Activated CD4-positive, alpha-beta memory T cell treated with anti-CD3 and anti-CD28 coated beads, Interleukin-2, amount 10 ng/mL, durations not matched to agents 7 days and 5 days (primary cell): ENCODE measurements at places on chromosomes 1 and 21. TPM values are rescaled to one million over a fixed set of nuclear protein-coding genes. Genes with fewer than 3 reads are reported as not detected.

Gene OR4F29
- not detected for total RNA-seq

Gene SH2D5
- 0.23 TPM for total RNA-seq

- DNase-seq, result no peak
- H3K4me3 ChIP-seq, result no peak overlapping the region
- no peaks in the 10 kb centered on the region for H3K4me1 ChIP-seq
- H3K36me3 ChIP-seq, result no peaks in the 10 kb centered on the region
- H3K27ac ChIP-seq, result no peak overlapping the region
Measured at GRCh38 chr1:42168763-42169162, 4.2 kb upstream of the GUCA2A start.

GRCh38 chr1:2471587-2472001 lies 4.5 kb upstream of the PLCH2 start:
- no peak overlapping the region for H3K4me3 ChIP-seq
- H3K27ac ChIP-seq, result no peak overlapping the region
- H3K27me3 ChIP-seq, result no peaks in the 10 kb centered on the region
- no peak for DNase-seq

Gene KCNJ9
- not detected for total RNA-seq

Gene TDRD5
- not detected for total RNA-seq

GRCh38 chr1:32431736-32432400 lies 33.0 kb upstream of the ZBTB8B start:
- H3K4me3 ChIP-seq, result no peak overlapping the region
- no peak for DNase-seq
- H3K4me1 ChIP-seq, result no peaks in the 10 kb centered on the region
- no peaks in the 10 kb centered on the region for H3K36me3 ChIP-seq
- no peak overlapping the region for H3K27ac ChIP-seq
- peaks cover 55% of the 10 kb centered on the region for H3K27me3 ChIP-seq

GRCh38 chr21:42614811-42615351 lies 38.5 kb upstream of the PDE9A start:
- no peak overlapping the region for H3K27ac ChIP-seq
- H3K4me1 ChIP-seq, result peaks cover 5% of the 10 kb centered on the region
- no peak overlapping the region for H3K4me3 ChIP-seq
- DNase-seq, result peak; percentile 69
- H3K36me3 ChIP-seq, result peaks cover 3% of the 10 kb centered on the region

Gene THEM5
- total RNA-seq, result not detected

DNA sequence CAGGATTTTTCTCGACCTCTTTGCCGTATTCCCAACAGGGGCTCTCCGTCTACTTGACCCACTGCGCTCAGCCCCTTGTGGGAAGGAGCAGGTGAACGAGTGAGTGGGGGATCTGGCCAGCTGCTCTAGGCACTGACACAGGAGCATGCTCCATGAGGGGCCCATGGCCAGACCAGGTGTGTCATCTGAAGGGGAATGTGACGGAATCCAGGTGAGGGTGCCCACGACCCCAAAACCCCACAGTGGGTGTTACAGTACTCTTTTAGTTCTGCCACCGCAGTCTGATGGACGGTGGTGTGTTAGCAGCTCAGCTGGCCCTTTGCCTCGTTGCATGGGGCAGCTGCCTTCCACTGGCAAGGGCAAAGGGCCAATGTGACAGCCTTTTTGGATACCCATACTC lies 601.4 kb upstream of the NCAM2 start:
- H3K27me3 ChIP-seq, result no peaks in the 10 kb centered on the region
- no peak for DNase-seq
- no peak overlapping the region for H3K4me3 ChIP-seq
- H3K4me1 ChIP-seq, result no peaks in the 10 kb centered on the region
- H3K27ac ChIP-seq, result no peak overlapping the region

Gene FCRL5
- total RNA-seq, result not detected

DNA sequence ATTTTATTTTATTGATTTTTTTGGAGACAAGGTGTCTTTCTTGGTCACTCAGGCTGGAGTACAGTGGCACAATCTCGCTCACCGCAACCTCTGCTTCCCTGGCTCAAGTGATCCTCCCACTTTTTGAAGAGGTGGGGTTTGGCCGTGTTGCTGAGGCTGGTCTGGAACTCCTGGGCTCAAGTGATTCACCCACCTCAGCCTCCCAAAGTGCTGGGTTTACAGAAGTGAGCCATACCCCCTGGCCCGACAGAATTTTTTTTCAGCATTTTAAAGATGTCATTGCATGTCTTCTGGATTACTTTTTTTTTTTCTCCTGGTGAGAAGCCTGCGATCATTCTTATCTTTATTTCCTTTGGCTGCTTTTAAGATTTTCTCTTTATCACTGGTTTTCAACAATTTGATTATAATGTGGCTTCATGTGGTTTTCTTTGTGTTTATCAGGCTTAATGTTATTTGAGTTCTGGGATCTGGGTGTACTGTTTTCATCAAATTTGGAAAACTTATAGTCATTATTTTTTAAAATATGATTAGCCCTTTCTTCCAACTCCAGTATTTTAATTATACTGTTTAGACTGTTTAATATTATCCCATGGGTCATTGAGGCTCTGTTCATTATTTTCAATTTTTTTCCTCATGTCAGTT lies 23.1 kb upstream of the PTBP2 start:
- no peak for DNase-seq
- H3K4me3 ChIP-seq, result no peak overlapping the region
- H3K27ac ChIP-seq, result no peak overlapping the region

DNA sequence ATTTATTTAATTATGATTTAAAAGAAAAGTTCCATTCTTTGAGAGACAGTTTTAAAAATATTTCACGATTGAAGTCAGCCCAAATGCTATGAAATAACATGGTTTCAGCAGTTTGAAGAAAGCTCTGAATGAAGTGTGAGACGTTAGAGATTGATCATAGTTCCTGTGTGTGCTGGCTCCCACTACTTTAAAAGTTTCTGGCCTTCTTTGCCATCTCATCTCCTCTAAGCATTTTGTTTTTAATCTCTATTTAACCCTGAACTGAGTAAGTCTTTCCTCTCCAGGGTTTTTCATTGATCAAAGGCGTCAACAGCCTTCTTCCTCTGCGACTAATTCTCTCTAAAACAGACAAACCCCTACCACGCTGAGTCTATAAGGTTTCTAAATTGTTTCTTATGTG lies 225.3 kb upstream of the B3GALT2 start:
- H3K27ac ChIP-seq, result peak overlapping the region; percentile 70
- peaks cover 3% of the 10 kb centered on the region for H3K27me3 ChIP-seq
- peak overlapping the region; percentile 21 for H3K4me3 ChIP-seq
- H3K4me1 ChIP-seq, result peaks cover 35% of the 10 kb centered on the region
- DNase-seq, result no peak
- peaks cover 26% of the 10 kb centered on the region for H3K36me3 ChIP-seq

Gene MTF1
- 28.8 TPM for total RNA-seq

GRCh38 chr1:235822685-235823084 lies 44.0 kb downstream of the LYST start:
- H3K27ac ChIP-seq, result no peak overlapping the region
- H3K4me1 ChIP-seq, result no peaks in the 10 kb centered on the region
- no peaks in the 10 kb centered on the region for H3K27me3 ChIP-seq
- no peak for DNase-seq
- peaks cover 14% of the 10 kb centered on the region for H3K36me3 ChIP-seq
- no peak overlapping the region for H3K4me3 ChIP-seq

DNA sequence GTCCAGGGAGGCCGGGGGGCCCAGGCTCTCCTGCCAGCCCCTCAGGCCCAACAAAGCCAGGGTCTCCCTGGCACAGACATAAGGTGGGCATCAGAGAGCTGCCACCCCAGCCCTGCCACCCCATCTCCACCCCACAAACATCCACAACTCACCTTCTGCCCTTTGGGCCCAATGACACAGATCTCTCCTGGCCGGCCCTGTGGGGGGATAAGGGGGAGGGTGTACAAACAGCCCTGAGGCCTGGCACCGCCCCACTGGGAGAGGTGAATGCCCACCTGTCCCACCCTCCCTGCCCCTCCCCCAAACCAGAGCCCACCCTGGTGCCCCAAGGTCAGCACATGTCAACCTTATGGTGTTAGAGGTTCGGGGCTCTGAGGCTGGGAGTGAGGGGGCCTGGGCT lies 12.4 kb downstream of the COL16A1 start:
- no peak overlapping the region for H3K27ac ChIP-seq
- H3K36me3 ChIP-seq, result no peaks in the 10 kb centered on the region
- no peak overlapping the region for H3K4me3 ChIP-seq
- H3K4me1 ChIP-seq, result no peaks in the 10 kb centered on the region

Gene CYP4B1
- not detected for total RNA-seq

- H3K27me3 ChIP-seq, result no peaks in the 10 kb centered on the region
- H3K4me3 ChIP-seq, result no peak overlapping the region
- H3K36me3 ChIP-seq, result peaks cover 23% of the 10 kb centered on the region
- peaks cover 9% of the 10 kb centered on the region for H3K4me1 ChIP-seq
- no peak overlapping the region for H3K27ac ChIP-seq
Measured at GRCh38 chr1:19336543-19336942, 24.4 kb downstream of the SLC66A1 start.

GRCh38 chr1:175138579-175138978 lies 54.0 kb downstream of the KIAA0040 start:
- no peaks in the 10 kb centered on the region for H3K36me3 ChIP-seq
- peaks cover 8% of the 10 kb centered on the region for H3K4me1 ChIP-seq
- H3K27me3 ChIP-seq, result peaks cover 38% of the 10 kb centered on the region
- DNase-seq, result no peak
- no peak overlapping the region for H3K4me3 ChIP-seq

Gene CFH
- 22.9 TPM for total RNA-seq

DNA sequence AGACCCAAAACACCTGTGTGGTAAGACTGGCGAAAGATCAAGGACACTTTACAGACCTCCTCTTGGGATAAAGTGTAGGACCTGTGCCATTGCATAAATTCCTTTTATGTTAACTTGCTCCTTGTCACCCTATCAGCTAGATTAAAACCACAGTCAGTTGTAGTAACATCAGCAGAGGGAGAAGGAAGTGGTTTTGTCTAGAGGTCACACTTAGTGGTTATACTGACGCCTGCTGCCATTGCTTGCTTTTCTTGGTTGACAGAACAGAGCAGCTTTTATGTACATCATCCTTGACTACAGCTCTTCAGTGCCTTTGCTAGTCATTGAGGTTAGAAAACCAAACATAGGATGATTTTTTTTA lies 101.4 kb downstream of the PBX1 start:
- H3K36me3 ChIP-seq, result no peaks in the 10 kb centered on the region
- peaks cover 7% of the 10 kb centered on the region for H3K4me1 ChIP-seq
- no peaks in the 10 kb centered on the region for H3K27me3 ChIP-seq
- no peak overlapping the region for H3K4me3 ChIP-seq
